ENCODE measurements at places on chromosomes 16 and 17. TPM values are rescaled to one million over a fixed set of nuclear protein-coding genes. Genes with fewer than 3 reads are reported as not detected.

- no peak for DNase-seq
Observed at GRCh38 chr17:82810644-82811430, 29.0 kb downstream of the ZNF750 start.

- no peak for DNase-seq
Observed at GRCh38 chr17:30203471-30203981, 32.0 kb downstream of the SLC6A4 start.

DNA sequence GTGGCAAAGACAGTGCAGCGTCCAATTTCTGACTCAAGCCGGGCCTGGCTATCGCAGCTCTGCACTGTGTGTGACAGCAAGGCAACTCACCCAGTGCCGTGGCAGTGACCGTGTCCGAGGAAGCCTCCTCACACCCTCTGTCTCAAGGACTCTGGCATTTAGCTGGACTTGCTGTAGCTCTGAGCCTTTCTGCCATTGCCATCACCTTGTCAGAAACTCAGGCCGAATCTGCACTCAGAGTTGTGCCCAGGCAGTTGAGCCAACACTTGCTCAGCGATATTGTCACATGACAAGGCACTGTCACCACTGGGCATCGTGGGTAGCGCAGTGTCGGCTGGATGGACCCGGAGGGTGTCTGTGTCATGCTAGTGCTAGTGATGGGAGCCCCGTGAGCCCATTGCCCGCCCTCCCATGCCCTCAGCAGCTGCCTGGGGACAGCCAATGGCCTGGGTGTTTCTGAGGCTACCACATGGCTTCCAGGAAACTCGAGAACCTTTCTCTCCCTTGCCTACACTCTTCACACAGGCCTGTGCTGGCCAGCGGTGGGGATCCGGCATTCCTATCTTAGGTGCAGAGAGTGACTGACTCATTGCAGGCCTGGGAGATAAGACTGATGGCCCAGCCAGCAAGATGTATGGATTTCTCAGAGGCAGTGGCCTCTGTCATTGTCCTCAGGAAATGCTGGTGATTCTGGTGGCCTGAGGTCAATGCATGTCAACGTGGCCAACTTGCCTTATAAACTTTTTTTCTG is 22.1 kb upstream of the STH start:
- DNase-seq: no peak

- peak; percentile 51 for DNase-seq
Observed at GRCh38 chr16:54135361-54136275, 151.0 kb downstream of the IRX3 start.

DNA sequence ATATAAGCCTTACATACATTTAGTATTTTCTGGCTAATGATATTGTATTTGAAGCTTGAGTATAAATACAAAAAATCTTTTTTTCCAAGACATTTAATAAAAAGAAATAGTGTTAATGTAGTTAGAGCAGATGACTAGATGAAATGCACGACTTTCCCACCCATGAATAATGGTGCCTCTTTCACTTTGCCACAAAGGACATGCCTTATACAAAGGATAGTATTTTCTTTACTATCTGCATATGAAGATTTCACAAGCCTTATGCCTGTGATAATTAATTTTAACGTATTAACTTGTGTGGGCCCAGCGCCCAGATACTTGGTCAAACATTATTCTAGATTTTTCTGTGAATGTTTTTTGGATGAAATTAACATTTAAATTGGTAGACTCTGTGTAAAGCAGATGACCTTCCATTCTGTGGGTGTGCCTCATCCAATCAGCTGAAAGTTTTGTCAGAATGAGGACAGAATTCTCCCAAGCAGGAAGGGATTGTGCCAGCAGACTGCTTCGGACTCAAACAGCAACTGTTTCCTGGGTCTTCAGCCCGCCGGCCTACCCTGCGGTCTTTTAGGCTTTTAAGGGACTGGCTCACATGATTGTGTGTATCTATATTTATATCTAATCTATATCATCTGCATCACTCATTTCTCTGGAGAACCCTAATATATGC is 115.4 kb downstream of the USP22 start:
- no peak for DNase-seq

The PRR35 gene
- polyA plus RNA-seq: not detected

The SLC2A4 gene
- 0.15 TPM for polyA plus RNA-seq

Measured in BJ (cell line).